RWPE2 (cell line): ENCODE measurements at places on chromosomes 7 and 10.

GRCh38 chr10:66572700-66573099 is 353.1 kb upstream of the LRRTM3 start:
- DNase-seq, result no peak

GRCh38 chr7:108164946-108165345 is 34.8 kb upstream of the LAMB4 start:
- no peak for DNase-seq

GRCh38 chr7:128871050-128871449 is 8.4 kb downstream of the ATP6V1F start:
- DNase-seq, result no peak

DNA sequence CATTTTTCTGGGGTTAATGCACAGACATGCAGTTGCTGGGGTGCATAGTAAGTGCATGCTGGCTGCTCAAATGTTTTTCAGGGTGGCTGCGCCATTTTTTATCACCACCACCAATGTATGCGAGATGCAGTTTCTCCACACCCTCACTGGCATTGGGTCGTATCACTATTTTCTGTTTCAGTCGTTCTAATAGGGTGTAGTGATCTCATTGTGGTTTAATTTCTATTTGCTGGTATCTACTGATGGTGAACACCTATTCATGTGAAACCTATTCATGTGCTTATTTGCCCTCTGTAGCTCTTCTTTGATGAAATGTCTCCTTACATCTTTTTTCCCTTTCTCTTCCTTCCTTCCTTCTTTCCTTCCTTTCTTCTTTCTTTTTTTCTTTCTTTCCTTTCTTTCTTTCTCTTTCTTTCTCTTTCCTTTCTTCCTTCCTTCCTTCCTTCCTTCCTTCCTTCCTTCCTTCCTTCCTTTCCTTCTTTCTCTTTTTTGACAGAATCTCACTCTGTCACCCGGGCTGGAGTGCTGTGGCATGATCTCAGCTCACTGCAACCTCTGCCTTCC is 84.3 kb downstream of the ELFN1 start:
- DNase-seq, result no peak

DNA sequence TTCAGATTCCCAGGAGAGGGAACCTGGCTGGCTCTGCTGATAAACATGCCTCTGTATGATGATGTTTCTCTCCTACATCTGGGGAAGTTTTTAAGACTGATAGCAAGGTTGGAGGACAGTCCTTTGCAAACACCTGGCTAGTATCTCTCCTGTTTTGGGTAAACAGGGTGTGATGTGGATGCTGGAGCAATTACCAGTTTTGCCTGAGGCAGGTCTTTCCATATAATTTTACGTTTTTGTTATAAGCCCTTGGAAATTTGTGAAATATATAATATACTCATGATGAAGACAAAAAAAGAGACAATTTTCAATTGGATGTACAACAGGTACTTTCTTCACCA is 138.6 kb downstream of the ADAM22 start:
- DNase-seq, result no peak

DNA sequence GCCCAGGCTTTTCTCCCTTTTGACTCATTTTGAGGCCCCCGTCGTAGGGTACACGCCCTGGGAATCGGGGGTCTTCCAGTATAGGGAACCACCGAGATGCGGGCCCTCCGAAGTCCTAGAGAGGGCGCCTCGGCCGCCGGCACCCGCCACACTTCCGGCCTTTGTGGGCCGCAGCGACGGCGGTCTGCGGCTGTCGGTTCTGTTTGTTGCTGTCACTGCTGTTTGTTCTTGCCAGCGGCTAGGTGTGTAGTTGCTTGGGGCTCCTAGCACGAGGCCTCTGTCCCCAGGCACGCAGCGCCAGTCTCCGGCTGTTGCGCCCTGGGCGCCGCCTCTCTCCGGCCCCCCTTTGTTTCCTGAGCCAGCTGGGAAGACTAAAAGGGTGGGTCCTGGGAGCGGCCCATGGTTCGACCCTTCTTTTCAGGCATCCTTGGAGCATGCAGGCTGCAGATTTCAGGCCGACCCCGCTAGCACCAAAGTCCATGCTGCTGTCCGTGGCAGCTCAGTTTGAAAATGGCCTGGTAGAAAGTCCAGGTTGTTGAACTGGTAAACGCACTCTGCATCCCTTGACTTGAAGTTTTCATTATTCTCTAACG is 17.8 kb upstream of the ZKSCAN1 start:
- DNase-seq, result peak; percentile 36

DNA sequence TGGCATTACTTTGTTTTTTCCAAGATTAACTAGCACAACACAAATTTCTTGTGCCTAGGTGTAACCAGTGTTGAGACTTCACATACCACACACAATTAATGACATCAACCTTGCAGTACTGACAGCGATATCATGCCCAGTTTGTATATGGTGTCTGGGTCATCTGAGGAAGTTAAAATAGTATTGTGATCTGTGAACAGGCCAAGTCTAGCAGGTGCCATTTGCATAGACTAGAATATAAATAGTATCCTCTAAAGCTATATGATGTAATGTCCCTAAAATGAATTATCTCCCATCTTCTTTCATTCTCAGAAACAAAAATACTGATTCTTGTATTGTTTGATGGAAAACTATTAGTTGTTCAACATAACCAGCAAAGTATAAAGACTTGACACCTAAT is 175.8 kb upstream of the KAT6B start:
- no peak for DNase-seq

GRCh38 chr7:1569833-1570632 is at the start of gene PSMG3:
PSMG3 (minus strand) TSS chr7:1570032; CDS start chr7:1569339, 693 bp downstream.
- no peak for DNase-seq

- DNase-seq, result no peak
These were observed 1.1 kb upstream of the ZNF503 start for GRCh38 chr10:75402486-75403143.

GRCh38 chr7:3691478-3692158 is 390.6 kb downstream of the SDK1 start:
- DNase-seq, result no peak

GRCh38 chr7:105830405-105831301 is 45.7 kb downstream of the ATXN7L1 start:
- DNase-seq, result no peak

GRCh38 chr10:43287056-43288007 is 20.5 kb upstream of the RASGEF1A start:
- no peak for DNase-seq

GRCh38 chr10:98303569-98303968 is 35.6 kb upstream of the LOXL4 start:
- no peak for DNase-seq

- DNase-seq, result no peak
These were observed 77.0 kb upstream of the GSDME start for GRCh38 chr7:24834128-24834798.

DNA sequence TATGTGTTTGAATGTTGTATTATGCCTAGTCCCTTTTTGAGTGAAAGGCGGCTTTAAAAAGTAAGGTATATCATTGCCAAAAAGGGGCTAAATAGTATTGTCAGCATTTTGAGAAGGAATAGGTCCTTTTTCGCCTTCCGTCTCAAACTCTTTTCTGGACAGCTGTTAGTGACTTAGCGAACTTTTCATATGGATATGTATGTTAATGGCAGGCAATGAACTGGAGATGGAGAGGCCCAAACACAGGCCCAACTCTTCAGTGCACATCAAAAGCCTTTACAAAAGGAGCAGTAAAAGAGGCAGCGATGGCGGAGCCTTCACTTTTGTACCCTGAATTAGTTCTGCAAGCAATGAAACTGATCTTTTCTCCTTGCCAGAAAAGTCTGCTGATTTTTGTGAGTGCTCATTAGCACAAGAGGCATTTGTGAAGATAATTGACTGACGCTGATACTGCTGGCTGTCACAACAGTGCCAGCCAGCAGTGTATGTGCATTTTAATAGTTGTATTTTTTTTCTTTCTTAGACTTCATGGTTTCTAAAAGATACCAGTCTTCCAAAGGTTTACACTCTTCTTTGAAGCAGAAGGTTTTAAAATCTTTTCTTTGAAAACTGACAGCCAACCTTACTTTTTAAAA is 243.7 kb upstream of the SP8 start:
- no peak for DNase-seq

DNA sequence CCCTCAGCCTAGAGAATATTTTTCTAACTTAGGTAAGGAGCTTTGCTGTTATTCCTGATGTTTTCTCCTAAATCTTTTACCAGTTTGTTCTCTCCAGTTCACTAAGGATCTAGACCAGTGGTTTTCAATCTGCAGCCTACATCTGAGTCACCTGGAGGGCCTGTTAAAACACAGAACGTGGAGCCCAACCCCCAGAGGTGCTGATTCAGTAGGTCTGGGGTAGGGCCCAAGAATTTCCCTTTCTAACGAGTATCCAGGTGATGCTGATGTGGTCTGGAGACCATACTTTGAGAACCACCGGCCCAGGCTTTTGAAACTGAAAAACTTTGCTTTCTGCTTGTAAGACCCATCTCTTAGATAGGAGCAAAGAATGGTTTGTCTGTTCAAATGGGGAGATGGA is 51.2 kb upstream of the KMT2E start:
- DNase-seq, result peak; percentile 85

DNA sequence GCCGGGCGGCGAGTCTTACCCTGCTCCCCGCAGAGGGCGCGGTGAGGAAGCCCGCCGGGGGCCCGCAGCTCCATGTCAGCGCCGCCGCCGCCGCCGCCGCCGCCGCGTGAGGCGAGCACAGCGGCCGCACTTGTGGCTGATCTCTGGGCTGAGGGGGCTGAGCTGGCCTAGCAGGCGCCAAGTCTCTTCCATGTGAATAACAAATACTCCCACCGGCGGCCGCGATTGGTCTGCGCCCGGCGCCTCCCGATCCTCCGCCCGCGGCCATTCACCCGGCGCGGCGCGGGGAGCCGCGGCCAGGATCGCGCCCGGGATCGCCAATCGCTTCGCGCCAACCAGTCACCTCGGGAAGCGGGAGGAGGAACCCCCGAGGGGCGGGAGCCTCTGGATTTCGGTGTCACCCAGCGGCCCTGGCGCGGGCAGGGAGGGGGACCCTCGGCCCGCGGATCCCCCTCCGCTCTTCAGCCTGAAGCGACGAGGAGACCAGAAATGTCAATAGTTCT is at the start of gene GRM8:
GRM8 (minus strand) TSS at position 164 of the 503 bp plus-strand sequence.
- DNase-seq, result no peak

DNA sequence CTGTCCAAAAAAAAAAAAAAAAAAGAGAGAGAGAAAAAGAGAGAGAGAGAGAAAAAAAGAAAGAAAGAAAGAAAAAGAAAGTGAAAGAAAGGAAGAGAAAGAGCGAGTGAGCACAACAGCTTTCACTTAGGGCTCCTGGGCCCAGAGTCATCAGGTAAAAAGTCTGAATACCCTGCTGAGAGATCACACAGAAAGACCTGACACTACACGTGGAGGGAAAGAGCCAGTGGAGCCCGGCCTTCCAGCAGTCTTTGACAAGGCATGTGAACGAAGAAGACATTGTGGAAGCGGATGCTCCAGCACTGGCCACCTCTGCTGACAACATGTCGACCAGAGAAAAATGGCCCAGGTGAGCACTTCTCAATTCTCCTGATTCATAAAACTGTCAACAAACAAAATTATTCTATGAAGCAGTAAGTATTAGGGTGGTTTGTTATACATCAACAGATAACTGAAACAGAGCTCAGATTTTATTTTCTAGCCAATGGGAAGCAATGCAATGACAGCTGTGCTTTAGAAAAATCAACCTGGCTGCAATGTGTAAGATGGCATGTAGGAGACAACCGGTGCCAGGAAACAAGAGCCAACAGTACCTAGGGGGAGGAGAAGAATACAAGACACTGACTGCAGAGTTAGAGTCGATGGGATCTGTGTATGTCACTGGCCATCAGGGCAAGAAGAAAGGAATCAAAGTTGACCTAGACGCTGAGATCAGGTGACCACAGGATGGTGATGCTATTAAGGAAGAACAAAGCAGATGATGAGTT is 4.4 kb downstream of the RNF216 start:
- no peak for DNase-seq

- DNase-seq, result no peak
These were observed 3.8 kb downstream of the FAM133B start for GRCh38 chr7:92586403-92586802.

- no peak for DNase-seq
These were observed 88.6 kb downstream of the XRCC2 start for GRCh38 chr7:152587366-152587765.

GRCh38 chr7:44953156-44953555 is 25.7 kb downstream of the MYO1G start:
- no peak for DNase-seq

GRCh38 chr7:96061844-96062243 is 260.1 kb downstream of the SLC25A13 start:
- DNase-seq, result no peak

DNA sequence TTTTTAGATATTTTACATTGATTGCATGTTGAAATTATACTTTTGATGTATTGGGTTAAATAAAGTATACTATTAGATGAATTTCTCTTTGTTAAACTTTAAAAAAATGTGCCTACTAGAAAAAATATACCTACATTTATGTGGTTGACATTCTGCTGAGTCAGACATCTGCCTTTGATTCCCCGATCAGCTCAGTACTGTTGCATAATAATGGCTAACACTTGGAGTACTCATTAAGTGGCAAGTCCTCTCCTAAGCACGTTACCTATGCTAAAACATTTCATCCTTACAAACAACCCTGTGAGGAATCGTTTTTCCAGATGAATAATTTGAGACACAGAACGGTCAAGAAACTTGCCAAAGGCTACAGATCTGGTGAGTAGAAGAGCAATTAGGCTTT is 14.0 kb upstream of the SEM1 start:
- DNase-seq, result no peak

DNA sequence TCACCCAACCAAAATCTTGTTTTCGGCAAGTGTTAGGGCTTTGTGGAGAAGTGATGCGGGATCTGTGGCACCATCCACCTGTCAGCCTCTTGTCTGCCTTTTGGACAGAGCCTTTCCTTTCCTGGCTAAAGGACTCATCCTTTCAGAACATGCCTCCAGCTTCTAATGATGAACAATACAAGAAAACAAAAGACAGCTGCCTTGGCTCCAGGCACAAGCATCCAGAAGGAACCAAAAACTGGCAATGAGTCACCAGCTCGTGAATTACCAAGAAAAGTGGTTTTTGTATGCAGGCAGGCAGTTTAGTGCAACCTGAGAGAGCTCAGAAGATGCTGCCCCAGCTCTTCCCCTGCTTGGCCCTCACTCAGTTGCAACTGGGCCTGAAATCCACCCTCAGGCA is 84.6 kb upstream of the NAMPT start:
- no peak for DNase-seq

GRCh38 chr10:24272374-24272773 is 63.4 kb downstream of the KIAA1217 start:
- DNase-seq, result no peak

DNA sequence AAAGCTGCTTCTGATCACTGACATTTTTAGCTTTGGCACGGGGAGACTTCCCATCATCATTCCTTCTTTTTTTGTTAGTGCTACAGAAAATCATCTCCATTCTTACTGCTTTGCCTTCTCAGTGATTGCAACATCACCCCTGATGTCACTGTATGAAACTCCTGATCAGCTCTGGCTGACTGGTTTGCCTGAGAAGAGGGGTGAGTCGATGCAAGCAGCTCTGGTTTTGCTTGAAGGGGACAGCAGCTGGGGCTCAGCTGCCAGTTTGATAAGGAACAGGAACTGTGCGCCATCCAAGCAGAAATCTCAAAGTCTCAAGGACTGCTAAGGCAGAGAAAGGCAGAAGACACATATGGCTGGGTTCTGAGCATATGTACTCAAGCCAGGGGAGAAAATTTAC is 808.5 kb upstream of the CELF2 start:
- DNase-seq, result no peak

GRCh38 chr10:36621346-36621745 is 504.1 kb upstream of the ANKRD30A start:
- no peak for DNase-seq

- peak; percentile 40 for DNase-seq
These were observed 642 bp upstream of the PRKG1 start for GRCh38 chr10:51073453-51074237.
